Mesenchymal stem cell (in vitro differentiated cells and primary cell): ENCODE measurements at places on chromosomes 3 and 15.
A peak's percentile ranks its signal among the peaks of the same experiment; 100 is the strongest.

DNA sequence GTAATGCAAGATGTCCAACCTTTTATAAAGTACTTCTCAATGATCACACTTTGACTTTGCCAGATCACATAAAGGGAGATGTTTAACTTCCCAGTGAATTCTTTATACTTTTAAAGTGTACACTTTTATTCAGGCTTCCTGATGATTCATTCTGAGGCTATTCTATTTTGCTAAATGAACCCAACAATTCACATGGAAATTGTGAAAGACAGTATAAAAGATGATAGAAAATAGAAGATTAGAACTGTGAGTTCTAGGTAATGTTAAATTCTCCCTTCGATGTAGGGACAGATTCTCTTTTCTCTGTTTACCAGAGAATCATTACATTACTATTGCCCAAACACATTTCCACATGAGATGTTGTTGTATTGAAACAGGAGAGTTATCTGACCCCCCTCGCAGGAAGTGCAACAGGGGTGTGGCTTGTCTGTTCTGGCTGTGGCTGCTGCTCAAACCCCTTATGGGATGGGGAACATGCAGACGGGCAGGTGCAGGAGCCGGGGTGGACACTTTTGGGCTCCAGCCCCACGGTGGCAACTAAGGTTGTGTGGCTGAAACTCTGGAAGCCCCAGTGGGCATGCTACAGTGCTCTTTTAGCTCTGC is 131.3 kb upstream of the LRTM1 start:
- DNase-seq = peak; percentile 14

DNA sequence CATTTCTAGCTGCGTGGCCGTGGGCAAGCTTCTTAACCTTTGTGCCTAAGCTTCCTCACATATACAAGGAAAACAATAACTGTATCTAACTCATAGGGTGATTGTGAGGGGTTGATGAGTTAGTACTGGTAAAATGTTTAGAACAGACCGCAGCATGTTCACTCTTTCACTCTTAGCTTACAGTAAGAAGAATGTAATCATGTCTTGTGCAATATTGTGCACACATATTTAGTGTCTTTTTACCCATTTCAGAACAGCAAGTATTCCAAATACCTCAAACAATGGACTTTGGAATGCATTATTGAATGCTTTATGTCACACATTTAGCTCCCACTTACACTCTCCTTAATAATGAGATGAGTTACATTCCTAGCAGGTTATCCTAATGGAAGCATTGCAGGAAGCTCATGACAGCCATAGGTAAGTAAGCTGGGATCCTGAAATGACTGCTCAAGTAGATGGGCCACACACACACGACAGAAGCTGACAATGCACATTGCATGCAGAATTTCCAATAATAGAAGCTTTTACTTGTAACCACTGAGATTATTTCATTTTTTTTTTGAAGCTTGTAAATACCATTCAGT is 468.9 kb upstream of the WNT5A start:
- peak; percentile 30 for DNase-seq

- DNase-seq = peak; percentile 34
Measured at GRCh38 chr3:109806929-109807328, 469.6 kb upstream of the DPPA4 start.

DNA sequence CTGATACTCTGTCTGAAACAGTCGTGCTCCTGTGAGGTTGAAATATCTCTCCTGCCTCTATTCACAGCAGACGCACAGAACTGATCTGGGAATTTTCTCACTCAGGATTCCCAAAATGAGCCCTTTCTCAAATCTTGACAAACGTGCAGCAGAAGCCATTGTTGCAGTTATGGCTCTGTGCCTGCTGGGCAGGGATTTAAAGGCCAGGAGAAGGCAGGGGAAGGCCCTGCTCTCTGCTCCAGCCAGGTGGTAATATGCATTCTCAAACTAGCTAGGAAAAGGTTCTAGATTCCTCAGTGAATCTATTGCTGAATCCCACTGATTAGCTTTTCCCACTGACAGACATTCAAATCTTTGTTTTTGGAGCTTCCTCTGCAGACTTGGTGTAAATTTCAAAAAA is 2.2 kb downstream of the MINAR1 start:
- no peak for DNase-seq

- DNase-seq = no peak
Measured at GRCh38 chr3:187769771-187770170, 24.5 kb upstream of the BCL6 start.

DNA sequence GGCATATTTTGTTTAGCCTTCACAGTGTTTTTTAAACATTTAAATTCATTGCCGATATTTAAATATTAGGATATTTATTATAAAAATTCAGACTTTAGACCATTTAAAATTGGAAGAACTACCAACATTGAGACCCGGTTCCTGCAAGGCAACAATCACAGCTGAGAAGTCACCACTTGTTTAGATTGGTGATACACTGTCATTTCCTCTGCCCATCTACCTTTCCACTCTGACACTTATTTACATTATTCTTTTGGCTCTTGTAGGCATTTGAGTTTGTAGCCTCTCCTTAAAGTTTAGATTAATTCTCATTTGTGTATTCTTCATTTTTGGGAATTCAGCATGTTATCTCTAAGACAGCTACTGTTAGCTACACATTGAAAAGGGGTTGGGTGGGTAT is 10.3 kb upstream of the IL20RB start:
- no peak for DNase-seq

DNA sequence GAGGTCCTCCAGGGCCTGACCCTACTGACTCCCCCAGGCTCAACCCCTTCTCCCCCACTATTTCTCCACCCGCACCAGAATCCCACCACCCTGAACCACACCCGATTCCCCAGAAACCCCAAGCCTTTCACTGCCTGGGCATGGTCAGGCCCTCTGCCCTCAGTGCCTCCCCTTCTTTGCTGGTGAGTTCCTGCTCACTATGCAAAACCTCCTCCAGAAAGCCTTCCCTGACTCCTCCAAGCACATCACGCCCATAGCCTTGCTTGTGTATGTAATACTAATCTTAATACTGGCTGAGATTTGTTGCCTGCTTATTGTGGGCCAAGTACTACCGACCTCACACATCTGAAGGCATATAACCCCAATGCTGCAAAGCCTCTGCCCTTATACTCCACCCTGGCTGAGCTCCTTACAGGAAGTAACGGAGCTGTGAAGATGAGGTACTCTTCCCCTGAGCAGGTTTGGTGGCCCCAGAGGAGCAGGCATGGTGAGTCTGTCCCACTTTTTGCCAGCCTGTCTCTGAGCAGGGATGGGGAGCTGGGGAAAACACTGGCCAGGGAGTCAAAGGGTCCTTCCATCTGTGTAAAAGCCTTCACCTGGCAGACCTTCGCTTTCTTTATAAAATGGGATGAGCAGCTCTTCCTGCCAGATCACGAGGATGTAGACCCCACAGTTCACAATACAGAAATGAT is 9.5 kb downstream of the RAB6B start:
- no peak for DNase-seq

GRCh38 chr15:64044300-64045100 is 1.8 kb downstream of the DAPK2 start:
- DNase-seq = no peak

GRCh38 chr15:80497221-80497620 is 93.0 kb downstream of the ARNT2 start:
- DNase-seq = no peak

- peak; percentile 19 for DNase-seq
Measured at GRCh38 chr3:37863949-37864822, 2.5 kb downstream of the CTDSPL start.

DNA sequence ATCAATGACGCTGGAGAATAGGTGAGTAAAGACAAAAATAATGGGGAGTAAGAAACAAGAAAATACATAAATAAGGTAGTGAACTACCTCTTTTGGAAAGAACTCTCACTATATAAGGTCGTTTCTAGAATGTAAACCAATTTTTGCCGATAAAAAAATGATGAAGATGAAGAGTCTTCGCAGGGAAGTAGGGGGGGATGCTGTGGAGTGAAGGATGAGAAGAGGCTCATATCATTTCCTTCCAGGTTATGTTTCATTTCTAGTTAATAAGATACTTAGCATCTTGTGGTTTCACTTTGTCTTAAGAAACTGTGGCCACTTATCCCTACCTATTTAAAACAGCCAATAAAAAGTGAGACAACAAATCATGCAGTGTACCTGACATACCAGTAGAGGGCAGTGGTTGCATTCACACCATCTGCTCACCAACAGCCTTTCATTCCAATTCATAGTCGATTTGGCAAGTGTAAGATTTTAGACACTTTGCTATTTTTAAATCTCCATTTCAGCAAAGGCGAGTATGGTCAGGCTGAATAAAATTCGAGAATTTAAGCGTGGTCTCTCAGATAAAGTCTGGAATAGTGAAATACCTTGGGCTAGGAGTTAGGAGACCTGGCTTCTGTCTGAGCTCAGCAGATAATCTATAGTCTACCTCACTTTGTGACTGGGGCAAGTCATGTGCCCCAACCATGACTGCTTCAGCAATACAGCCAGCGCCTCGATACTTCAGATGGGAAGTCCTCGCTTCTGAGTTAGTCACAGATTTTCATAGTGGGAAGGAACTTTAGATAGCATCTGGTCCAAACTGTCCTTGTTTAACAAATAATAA is 28.9 kb upstream of the ICE2 start:
- peak; percentile 75 for DNase-seq

- no peak for DNase-seq
Measured at GRCh38 chr3:123692041-123692440, 107.2 kb upstream of the HACD2 start.
